ENCODE measurements at places on chromosomes 2 and 18.

- DNase-seq = no peak
Measured at GRCh38 chr18:4636967-4637366, 181.9 kb upstream of the DLGAP1 start.

DNA sequence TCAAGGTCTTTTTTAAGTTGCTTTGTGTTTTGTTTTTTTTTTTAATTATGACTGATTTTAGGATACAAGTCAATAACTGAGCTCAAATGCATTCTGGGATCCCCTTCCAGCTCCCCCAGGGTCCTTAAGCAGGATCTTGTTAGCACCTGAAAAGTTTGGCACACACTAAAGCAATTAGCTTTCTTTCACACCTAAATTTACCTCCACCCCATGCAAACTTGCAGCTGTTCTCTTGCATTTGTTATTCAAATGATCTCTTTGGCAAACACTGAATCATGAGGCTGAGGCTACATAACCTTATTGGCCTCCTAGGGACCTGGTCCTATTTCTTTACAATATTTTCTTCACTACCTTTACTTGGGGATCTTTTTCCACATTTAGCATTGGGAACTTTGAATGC is 2026.1 kb upstream of the CELF4 start:
- no peak for DNase-seq

- no peak for DNase-seq
Measured at GRCh38 chr2:31223749-31224148, 6.4 kb upstream of the CAPN14 start.

DNA sequence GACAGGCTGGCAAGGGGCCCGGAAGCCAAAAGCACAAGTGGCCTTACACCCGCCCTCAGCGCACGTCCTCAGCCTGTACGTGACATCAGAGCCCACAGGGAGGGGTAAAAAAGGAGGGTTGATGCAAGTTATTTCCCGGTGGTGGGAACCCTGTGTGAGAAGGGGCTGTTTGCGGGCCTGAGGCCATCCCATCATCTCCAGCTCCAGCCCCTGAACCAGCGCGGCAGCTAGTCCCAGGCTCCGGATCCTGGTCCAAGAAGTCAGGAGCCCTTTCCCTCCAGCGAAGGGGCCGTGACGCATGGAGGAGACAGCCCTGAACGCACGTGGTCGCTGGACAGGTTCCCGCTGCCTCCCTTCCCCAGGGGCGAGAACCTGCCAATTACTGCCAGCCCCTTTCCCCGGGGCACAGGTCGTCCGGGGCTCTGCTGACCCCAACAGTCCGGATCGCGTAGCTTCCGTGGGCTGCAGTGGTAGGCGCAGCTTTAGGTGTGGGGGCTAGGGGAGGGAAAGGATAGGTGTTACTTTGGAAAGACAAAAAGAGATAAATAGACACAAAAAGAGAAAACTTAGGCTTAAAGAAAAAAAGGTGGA is 1.3 kb upstream of the LRP2 start:
- DNase-seq = peak; percentile 60

- DNase-seq = no peak
Measured at GRCh38 chr2:31729442-31730092, 148.8 kb upstream of the SRD5A2 start.

DNA sequence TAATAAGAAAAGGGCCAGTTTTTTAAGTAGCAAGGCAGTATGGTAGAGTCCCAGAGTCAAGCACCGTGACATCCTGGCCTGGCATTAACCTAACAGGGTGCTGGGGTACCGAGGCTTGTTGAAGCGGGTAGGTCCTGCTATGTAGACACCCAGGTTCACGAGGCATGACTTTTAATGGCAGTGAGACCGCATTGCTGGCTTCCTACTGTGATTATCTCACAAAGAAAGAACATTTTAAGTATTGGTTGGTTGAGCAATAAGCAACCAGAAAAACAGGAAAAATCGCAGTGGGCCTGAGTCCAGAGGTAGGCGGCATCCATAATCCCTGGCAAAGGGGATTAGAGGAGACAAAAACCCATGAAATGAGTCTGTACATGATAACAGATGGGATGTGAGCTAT is 927.9 kb upstream of the ACVR2A start:
- DNase-seq = no peak

- no peak for DNase-seq
Measured at GRCh38 chr2:40395169-40396073, 56.5 kb downstream of the SLC8A1 start.

DNA sequence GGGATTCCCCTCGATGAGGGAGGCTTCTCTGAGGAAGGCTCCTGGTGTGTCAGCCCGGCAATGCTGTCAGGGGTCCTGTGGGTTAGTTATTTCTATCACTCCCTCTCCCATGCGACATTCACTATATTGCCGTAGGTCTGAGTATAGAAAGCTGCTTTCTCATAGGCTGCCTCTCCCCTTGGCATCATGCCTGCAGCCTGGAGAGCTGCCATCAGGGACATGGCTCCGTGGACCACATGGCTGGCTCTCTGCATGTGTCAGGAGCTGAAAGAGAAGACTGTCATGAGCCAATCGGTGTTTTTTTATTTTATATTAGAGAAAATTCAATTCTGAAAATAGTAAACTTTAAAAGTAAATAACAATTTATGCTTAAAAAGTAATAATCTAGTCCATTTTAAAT is 198.0 kb downstream of the CDH20 start:
- no peak for DNase-seq

DNA sequence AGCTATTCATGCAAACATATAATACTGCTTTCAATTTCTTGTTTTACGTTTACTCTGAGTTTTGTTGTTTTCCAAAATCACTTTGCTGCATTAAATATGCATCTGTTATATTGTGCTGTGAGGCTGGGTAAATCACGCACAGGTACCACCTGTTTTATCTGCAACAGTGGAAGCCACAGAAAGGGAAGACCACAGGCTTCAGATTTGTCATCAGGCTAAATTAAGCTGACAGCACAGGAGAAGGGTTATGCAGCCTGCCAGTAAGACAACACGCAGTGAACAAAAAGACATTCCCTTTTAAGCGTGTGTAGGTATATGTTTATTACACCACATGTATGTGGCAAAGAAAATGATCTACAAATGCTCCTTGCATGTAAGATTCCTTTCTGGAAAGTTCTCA is 38.2 kb downstream of the ZNF516 start:
- no peak for DNase-seq

- no peak for DNase-seq
Measured at GRCh38 chr2:71500426-71501079, 47.2 kb downstream of the DYSF start.

DNA sequence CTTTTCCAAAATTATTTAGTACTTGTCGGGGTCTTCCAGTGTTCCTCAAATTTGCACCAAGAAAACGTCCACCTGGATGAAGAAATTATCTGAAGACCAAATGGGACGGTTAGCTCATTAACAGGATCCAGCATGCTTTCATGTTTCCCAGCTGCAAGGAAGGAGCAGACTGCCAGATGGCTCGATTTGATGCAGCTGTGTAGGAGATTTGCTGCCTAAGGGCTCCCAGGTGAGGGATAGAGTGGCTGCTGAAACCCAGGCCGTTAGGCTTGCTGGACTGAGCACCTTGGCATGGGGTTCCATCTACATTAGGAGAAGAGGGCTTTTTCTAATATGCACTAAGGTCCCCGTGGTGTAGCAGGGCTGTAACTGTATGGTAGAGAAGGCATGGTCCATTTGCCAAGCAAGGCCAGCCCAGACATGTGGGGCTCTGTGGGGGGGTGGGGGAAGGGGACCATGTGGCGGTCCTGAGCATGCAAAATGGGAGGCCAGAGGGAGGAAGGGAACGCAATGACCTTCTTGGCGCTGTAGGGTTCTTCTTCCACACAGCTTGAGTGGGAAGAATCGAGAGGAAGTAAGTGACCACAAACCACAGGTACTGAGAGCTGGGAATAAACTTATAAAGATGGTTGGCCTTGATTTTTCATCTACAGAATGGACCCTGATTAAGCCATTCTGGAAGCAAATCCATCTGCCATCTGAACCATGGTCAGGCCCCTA is 144.0 kb downstream of the TMEM163 start:
- no peak for DNase-seq

- no peak for DNase-seq
Measured at GRCh38 chr2:231765496-231765929, 15.6 kb downstream of the PDE6D start.

DNA sequence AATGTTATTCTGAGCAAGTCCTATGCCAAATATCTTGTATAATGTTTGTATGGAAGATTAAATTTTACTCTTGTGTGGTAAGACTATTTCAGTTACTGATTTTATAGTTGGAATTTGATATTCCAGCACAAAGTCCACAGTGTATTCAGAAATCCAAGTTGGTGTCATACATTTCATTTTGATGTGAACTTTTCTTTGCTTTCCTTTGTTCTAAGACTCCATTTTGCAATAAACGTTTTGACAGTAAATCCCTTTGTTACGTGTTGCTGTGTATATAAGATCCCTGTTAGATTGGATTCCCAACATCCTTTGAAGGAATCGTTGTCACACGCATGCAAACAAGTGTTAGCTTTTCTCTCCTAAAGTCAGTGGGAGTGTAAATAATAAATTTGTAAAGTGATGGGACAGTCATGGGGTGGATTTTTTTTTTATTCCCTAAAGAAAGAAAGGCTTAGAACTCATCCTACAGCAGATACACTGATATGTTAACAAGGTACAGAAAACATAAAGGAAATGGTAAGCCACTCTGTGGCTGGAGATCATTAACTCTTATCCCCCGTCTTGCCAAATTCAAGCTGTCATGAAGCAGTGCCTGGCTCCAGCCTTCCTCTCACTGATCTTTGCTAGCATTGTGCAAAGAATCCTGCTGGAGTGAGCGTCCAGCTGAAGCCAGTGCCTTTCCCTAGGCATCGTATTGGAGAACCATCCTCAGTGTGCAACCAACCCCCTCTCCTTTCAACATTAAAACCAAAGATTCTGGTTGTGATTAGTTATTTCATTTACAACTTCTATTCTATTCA is 127.6 kb upstream of the CDCA7 start:
- no peak for DNase-seq

DNA sequence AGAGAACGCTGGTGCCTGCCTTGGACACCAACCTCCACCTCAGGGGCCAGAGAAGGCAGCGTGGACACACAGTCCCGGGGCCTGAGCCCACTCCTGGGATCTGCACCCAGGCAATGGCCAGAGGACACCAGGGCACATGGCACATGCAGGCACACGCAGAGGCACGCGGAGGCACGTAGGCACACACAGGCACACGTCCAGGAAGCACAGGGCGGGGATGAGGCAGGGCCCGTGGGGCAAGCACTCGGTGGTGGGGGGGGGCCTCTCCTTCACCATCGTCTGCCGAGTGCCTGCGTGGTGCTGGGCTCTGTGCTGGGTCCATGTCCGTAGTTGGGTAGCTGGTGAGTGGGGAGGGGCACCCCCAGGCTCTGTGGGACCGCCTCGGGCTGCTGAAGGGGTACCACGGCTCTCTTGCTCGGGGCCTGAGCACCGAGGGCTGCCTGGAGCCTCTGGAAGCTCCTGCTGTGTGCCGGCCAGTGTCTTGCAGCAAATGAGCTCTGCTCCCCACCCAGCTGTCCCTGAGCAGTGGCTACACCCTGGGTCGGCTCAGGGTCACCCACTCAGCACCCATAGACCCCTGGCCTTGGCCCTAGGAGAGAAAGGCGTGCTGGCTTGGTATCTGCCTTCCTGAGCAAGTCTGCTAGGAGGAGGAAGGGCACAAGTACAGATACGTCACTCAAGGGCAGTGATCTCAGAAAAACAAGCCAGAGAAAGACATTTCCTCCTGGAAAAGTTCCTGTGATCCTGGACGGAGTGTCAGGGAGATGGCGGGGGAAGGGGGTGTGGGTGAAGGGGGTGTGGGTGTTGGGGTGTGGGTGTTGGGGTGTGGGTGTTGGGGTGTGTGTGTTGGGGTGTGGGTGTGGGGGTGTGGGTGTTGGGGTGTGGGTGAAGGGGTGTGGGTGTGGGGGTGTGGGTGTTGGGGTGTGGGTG is 26.4 kb downstream of the RTP5 start:
- DNase-seq = no peak

- no peak for DNase-seq
Measured at GRCh38 chr2:54704688-54705605, 18.5 kb upstream of the EML6 start.

DNA sequence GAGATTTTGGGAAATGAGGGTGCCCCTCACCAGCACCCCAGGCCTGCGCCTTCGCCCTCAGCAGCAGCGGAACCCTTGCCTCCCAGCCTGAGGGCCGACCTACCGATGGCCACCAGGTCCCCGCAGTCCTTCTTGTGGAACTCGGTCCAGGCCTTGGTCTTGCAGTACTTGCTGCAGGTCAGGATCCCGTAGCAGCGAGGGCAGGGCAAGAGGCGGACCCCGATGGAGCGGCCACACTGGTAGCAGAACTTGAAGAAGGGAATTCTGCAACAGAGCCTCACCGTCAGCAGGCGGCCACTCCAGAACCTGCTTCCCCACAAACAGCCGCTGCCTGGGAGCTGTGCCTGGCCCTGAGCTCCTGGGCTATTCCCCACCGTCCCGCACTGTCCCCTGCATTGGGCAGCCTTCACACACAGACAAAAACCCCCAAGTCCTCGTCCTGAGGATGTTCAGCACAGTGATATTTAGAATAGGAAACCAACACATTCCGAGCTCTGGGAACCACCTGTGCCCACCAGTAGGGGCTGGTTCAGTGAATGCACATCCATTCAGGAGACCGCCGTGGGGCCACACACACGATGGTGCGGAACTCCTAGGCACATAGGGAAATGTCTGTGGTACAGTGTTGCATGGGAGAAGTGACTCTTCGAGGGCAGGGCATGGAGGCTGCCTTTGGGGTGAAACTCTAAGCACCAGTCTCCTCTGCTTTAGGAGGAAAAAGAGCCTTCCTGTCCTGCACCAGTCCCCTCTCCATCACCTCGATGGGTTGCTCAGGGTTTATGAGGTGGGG is 45.6 kb downstream of the GPC1 start:
- no peak for DNase-seq

DNA sequence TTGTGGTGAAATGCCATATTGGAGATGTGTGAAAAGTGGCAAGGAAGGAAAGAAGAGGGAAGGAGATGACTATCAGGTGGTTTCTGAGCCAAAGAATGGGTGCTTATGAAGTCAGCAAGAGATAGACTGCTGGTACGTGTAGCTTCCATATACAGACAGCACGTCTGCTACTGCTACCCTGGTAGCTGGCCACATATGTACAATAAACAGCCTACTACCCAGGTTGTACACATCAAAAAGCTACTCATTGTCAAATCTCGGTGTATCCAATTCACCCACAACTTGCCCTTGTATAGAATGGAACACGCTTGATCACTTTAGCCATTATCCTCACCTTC is 761.8 kb downstream of the LRRTM4 start:
- DNase-seq = no peak

GRCh38 chr2:54587171-54588016 is 131.3 kb downstream of the SPTBN1 start:
- no peak for DNase-seq

Data from stimulated activated naive CD8-positive, alpha-beta T cell treated with anti-CD3 and anti-CD28 coated beads, Interleukin-15, Interleukin-2, amounts not matched to agents 100 U/mL and 50 U/mL, for 24 hours (primary cell).